Osteocyte (in vitro differentiated cells): ENCODE measurements at places on chromosomes 6 and 20. TPM values are rescaled to one million over a fixed set of nuclear protein-coding genes. Genes with fewer than 3 reads are reported as not detected.

The STK35 gene
- total RNA-seq: 15.6 and 16.3 TPM in 2 replicates

The CALHM4 gene
- not detected in 2 replicates for total RNA-seq

The TINAG gene
- total RNA-seq: not detected in 2 replicates

The FAM83C gene
- total RNA-seq: not detected in 2 replicates

The PLAGL1 gene
- 90.3 and 103 TPM in 2 replicates for total RNA-seq

The KHDC1L gene
- not detected in 2 replicates for total RNA-seq

The ADGRF5 gene
- total RNA-seq: not detected in 2 replicates

The RBPJL gene
- total RNA-seq: not detected in 2 replicates

The MUC21 gene
- total RNA-seq: not detected in 2 replicates

The PPT2 gene
- total RNA-seq: 40.8 and 45.5 TPM in 2 replicates

The OXT gene
- not detected in 2 replicates for total RNA-seq

DNA sequence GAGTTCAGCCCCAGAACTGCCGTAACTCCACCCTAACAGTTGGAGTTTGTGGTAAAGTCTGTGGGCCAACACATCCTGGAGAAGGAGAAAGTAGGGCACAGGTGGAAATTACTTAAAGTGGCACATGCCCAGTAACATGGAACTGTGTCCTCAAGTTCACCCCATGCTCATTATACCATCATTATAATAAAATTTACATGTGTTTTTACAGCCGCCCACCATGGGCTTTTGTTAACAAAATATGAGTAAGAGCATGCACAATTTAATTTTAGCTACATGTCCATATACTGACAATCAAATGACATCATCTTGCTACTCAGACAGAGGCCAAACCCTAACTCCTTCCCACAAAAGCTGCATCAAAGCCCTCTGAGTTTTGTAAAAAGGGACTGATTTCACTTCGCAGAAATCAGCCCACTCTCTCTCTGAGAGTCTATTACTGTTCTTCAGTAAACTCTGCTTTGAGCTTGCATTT lies 17.3 kb upstream of the ELOVL4 start:
- DNase-seq: no peak

GRCh38 chr6:11909696-11910132 lies 102.4 kb upstream of the HIVEP1 start:
- DNase-seq: no peak

- DNase-seq: no peak
These were observed 817 bp downstream of the ME1 start for GRCh38 chr6:83429857-83430610.

DNA sequence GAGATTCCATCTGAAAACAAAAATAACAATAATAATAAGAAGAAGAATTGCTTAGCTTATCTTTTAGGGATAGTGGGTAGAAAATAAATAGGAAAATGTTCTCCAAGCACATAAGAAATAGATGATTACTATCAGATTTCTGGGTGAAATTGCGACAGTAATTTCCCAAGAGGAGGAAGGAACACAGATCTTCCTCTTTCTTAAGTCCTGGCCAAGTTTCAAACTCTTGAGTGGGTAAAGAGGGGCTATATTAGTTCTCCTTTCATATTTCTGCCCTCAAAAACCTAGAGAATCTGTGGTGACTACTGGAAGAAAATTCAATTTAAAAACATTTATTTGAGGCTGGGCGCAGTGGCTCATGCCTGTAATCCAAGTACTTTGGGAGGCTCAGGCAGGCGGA lies 63.7 kb downstream of the PHACTR2 start:
- DNase-seq: no peak

DNA sequence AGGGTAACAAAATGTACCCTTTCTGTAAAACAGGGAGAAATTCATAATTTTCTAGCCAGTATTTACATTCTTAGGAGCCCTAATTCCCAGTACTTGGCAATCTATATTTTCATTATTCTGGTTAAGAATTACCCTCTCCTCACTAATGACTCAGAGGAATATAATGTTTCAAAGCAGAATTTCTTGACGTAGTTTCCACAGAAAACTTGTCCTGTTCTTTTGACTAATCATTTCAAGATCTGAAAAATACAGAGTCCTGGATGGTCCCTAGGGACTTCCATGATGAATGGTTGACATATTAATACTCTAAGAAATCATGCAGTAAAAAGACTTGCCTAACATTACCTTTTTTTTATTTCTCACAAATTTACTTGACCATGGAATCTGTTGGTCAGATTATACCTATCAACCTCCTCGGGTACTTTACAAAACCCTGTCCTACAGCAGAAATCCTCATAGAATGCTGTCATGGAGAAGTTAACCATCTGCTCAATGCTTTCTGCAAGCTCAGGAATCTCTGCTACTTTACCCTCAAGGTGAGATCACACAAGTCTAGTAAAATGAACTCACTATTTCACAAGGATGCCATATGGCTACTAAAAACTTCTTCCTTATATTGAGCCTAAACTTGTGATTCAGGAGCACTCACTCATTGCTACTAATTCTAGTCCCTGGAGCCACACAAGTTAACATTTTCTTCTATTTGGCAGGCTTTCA lies 202.1 kb upstream of the CNR1 start:
- no peak for DNase-seq

- no peak for DNase-seq
These were observed at the start of gene PTK6 for GRCh38 chr20:63536997-63537524. PTK6 (minus strand) TSS chr20:63537376; CDS start chr20:63537314, 62 bp downstream.

DNA sequence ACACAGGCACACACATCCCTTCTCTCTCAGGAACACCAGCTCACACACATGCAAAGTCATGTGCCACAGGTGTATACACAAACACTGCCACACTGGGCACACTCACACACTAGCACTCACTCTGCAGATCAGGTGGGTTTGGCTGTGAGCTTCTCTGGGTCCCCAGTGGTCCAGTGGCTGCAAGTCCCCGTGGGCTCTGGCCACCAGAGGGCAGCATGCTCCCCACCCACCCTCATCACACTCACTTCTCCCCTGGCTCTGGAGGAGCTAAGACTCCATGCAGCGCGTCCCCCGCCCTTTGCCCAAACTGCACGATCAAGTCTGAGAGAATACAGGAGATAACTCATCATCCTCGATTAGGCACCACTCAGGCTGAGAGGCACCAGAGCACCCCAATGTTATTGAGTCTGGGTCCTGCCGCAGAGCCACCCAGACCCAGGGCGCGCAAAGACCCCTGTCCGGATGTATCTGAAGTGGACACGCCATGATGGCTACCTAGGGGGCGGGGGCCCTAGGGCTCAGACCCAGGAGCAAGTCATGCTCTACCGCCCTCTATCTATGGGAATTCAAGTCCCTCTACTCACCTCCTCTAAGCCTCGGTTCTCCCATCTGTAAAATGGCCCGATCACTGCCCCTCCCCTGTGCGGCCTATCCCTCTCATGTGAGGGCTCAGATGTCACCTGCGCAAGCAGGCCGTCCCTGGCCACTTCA lies 90.5 kb downstream of the GRM4 start:
- no peak for DNase-seq

GRCh38 chr6:24740861-24741260 lies 21.9 kb upstream of the C6orf62 start:
- no peak for DNase-seq

DNA sequence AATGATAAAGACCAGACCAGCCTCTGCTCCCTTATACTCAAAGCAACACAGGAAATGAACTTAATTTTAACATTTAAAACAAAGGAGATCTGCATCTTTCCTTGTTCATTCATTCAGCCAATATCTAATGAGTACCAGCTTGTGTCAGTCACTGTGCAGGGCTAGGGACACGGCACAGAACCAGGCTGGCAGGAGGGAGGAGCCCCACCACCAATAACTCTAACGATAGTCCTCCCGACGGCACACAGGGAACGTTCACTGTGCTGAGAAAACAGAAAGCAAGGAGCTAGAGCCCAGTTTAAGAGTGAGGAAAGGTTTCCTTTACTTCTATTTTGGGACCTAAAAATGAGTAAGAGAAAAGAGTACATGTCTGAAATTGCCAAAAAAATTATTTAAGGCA lies 9.9 kb downstream of the ETV7 start:
- DNase-seq: no peak

- no peak for DNase-seq
These were observed 184.5 kb upstream of the TCF21 start for GRCh38 chr6:133704371-133704770.

GRCh38 chr6:131980791-131981623 lies 29.8 kb upstream of the CCN2 start:
- DNase-seq: no peak

- DNase-seq: no peak
These were observed 106.8 kb downstream of the BCAS1 start for GRCh38 chr20:53963635-53964034.

DNA sequence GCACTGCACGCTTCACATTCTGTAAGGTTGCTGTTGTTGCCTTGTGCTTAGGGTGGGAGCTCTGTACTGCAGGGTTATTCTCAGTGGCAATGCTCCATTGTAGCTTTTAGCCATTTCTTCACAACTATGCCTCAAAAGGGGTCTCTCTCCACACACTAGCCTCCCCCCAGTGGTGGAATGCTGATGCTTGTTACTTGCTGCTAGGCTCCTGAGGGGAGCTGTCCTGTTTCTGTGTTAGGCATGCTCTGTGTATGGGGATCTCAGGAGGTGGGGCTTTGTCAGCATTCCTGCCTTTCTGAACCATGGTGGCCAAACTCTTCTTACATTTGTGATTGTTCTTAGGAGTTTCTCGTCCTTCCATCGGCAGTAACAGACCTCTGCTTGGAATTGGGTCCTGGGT lies 18.8 kb downstream of the TMEM170B start:
- no peak for DNase-seq

DNA sequence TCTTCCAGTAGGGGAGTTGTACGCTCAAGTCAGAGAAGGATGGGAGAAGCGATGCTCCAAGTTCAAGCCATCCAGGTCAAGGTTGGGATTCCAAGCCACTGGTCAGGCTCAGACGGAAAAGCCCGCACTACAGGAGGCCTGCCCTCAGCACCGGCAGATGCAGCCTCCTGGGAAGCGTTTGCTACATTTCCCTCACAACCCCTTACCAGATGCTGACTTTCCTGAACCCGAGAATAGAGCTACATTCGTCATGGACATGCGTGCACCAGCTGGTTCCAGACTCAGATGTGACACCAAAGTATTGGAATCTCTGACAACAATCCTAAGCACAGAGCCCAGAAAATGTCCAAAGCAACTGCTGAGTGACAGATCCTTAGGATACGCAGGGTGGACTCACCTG lies 174.8 kb downstream of the SASH1 start:
- no peak for DNase-seq

DNA sequence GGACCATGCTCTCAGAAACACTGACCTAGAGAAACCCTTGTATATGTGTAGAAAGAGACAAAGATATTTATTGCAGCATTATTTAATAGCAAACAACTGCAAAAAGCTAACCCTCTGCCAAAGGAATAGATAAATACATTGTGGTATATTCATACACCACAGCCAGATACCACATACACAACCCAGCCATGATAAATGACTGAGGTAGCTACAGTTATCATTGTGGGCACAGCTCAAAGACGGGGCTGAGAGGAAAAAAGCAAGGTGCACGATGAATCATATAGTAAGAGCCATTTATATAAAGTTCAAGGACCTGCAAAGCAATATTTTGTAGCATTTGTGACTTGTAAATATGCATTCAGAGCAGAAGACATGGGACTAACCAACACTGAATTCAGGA lies 30.8 kb downstream of the RSPO4 start:
- no peak for DNase-seq

- no peak for DNase-seq
These were observed 20.2 kb upstream of the TNFAIP3 start for GRCh38 chr6:137846772-137847313.

GRCh38 chr20:57114290-57115005 lies 152.0 kb downstream of the BMP7 start:
- DNase-seq: no peak

GRCh38 chr6:41039060-41039998 lies at the start of gene UNC5CL:
UNC5CL (minus strand) TSS chr6:41039221; CDS start chr6:41035074, 4,147 bp downstream.
- DNase-seq: no peak

- DNase-seq: no peak
These were observed 8.0 kb upstream of the EPM2A start for GRCh38 chr6:145743332-145743731.

DNA sequence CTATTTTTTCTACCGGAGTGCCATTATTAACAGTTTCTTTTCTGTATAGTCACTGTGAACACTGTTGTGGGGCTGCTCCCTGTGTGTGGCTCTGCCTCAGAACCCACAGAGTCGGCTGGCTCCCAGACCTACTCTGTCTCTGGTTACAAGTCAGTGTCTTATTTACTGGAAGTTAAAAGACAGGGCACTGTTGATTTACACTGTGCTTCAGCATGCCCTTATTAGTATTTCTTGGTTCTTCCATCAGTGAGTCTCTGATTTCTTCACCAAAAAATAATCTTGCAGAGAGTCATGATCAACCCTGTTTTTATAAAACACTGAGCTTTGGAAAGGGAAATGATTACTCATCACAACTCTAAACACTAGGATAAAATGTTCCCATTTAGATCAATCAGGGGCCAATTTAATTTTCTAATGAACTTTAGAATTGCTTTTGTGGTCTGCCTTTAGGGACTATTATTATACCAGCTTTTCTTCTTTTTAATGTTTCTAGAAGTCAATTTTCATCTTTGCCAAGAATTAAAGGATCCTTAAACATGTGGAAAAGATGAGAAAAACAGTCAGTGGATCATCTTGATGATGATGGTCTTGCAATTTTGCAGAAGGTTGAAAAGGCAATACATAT lies 92.6 kb downstream of the UTRN start:
- no peak for DNase-seq

GRCh38 chr20:23596579-23597250 lies 9.0 kb downstream of the CST9 start:
- no peak for DNase-seq

DNA sequence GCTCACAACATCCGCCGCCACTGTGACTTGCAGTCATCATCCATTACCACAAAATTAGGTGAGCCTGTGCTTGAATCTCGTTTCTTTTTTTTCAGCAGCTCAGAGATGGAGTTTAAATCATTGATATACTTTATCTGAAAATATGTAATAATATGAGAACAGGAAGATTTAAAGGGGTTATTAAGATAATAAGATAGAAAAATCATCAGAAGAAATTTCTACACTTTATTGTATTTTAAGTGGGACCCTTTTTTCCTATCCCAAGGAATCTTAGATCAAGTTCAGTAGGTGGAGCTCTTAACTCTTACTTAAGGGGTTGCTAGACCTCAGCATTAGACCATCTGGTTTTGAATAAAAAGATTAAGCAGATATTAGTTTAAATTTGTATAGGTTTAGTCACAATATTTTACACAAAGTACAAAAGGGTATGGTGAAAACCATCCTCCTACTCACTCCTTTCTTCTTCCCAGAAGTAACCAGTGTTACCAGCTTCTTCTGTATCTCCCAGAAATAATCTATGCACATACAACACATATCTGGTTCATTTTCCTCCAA lies 9.4 kb upstream of the NCOA7 start:
- no peak for DNase-seq

DNA sequence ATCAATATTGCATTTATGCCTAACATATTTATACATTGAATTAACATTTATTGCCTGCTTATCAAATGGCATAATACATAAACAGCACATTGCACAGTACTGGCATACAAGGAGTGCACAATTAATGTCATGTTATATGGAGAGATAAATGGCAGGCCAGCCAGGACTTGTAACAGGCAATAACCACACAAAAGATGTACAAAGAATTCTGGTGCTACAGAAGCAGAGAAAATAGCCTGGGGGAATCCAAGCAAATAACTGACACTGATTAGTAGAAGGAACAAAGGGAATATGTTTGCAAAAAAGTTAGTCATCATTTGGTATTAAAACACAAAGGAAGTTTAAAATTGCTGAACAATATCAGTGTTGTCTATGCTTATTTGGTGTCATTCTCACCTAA lies 27.3 kb downstream of the COL21A1 start:
- no peak for DNase-seq
